CD4-positive, alpha-beta T cell treated with Interleukin-4 for 1 hour (primary cell): ENCODE measurements at places on chromosomes 5 and 9.

DNA sequence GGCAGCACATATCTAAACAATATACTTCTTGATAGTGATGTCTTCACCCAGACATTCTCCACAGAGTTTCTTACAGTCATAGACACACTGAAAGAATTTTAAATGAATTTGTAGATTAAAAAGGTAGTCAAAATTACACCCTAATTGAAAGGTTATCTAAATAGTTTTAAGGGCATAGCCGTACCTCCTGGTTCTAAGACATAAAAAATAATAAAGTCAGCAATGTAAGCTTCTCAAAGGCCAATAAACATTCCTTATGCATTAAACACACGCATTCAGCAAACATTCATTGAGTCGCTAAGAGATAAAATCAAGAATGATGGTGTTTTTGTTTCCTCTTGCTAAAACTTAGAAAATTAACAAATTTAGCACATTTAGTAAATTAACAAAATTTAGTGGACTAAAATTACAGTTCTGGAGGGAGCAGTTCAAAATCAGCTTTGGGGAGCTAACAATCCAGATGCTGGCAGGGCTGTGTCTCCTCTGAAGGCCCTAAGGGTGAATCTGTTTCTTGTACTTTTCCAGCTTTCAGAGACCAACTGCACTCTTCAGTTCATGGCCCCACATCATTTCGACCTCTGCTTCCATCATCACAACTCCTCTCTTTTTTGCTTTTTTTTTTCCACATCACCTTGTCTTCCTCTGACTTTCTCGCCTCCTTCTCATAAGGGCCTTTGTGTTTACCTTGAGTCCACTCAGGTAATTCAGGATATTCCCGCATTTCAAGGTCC, 516.5 kb downstream of the DNAH5 start:
- DNase-seq = no peak

DNA sequence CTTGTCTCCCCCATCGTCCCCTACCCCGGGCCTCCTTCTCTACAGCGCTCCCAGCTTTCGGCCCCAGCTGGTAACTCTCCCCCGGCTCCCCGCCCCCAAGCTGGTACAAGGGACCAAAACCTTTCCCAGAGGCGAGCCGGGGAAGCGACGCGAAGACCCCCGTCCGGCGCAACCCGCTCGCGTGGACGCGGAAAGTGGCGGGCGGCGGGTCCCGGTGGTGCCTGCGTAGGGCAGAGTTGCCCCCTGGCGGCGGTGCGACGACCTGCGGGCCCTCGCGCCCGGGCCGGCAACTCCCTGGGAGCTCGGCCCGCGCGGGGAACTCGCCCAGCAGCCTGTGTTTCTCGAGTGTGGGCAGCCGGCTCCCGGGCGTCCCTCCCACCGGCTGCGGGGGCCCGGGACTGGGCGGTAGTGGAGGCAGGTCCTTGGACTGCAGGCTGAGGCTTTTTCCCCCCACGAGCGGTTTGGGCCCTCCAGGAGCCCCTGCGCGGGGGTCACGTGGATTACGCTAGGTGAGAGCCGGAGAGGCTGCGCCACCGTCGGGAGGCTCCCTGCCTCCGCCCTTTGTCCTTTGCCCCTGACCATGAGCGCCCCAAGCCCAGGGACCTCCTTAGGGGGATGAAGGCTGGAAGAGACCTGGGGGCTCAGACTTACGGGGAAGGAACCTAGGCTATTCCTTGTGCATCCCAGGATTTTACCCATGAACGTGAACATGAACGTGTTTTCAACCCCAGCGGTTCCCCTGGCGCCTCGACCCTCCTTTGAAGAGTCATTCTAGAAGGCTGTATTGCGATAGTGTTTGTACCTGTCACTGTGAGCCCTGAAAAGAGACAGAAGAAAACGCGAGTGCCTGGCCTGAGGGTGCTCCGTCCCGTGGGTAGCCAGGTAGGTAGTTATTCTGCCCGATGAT, 2.9 kb upstream of the FOXD1 start:
- DNase-seq = peak; percentile 47

DNA sequence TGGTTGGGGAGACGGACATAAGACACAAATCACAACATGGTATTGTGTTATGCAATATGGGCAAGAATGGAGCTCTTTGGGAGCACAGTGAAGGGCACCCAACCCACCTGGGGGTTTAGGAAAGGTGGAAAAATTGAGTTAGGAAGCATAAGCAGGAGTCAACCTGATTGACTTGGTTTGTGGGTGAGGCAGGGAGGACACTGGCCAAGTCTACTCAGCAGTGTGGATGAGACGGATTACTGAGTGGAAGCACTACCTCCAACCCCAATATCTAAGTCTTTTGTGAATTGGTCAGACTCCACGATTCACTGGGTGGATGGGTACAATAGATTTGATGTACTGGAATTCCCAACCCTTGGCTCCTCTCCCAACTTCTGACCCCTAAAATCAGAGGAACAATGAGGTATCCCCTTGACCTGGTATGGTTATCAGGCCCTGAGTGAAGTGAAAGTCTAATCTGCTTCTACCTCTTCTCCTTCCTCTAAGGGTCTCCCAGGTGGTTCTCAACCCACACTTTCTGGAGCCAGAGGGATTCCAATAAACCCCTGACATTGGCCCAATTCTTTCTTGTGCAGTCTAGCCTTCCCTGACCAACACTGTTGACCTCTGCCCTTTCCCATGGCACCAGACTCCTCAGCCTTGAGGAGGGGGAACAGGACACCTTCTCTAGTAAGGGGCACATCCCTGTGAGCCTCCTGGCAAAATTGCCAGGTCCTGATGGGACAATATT, 5.2 kb downstream of the EGR1 start:
- no peak for DNase-seq

DNA sequence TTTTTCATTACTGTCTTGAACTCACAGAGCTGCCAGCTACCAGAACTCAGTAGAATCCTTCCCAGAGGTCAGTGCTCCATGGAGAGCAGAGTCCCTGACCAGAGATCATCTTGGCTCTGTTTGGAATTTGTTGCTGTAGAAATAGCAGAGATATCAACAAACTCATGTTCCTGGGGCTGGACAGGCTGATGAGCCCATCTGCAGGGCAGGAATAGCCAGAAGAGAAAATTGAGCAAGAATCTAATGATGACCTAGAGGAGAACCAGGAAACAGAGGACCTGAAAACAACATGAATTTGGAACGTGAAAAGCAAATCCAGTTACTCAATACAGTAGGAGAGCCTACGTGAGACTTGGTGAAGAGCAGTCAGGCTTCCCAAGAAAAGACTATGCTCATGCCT, 437.8 kb downstream of the PLK2 start:
- DNase-seq = no peak

DNA sequence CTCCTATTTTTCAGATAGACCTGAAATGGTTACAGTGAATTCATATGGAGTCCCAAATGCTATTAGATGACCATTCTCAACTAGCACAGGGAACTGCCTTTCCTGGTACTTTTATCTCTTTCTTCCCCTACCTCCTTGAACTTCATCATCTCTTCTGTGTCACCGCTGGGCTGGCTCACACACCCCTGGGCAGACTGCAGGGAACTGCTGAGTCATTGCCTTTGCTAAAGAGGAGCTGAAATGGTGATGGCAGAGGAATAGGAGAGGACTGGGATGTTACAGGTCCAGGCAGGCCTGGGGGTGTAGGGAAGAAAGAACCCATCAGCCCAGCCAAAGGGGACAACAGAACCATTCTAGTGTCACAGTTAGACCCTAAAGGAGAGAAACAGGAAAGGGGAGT, 322.3 kb downstream of the ASTN2 start:
- no peak for DNase-seq

DNA sequence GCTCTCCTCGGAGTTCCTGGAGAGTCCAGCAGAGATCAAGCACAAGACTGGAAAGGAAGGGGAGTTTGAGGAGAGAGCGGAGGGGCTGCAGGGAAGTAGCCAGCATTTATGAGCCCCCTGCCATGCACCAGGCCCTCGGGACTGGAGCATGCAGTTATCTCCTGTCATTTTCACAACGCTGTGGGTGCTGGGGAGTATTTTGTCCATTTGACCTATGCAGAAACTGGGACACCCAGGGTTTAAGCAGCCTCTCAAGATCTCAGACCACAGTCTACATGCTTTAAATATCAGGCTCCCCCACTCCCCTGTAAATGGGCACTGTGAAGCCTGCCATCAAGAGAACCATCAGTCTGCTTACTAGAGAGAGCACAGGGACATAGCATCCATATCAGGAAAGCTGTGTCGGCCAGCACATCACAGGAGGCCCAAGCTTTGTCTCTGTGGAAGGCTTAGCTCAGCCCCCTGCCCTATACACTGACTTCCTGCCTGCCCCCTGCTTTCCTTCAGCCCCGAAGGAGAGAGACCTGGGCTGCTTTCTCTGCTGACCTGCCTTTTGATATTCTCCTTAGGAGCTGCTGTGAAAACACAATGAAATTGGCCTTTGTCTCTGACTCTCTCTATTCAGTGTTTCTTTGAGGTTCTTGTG, 7.3 kb downstream of the FOXI1 start:
- no peak for DNase-seq

GRCh38 chr5:31614151-31615020, 24.5 kb upstream of the PDZD2 start:
- no peak for DNase-seq

DNA sequence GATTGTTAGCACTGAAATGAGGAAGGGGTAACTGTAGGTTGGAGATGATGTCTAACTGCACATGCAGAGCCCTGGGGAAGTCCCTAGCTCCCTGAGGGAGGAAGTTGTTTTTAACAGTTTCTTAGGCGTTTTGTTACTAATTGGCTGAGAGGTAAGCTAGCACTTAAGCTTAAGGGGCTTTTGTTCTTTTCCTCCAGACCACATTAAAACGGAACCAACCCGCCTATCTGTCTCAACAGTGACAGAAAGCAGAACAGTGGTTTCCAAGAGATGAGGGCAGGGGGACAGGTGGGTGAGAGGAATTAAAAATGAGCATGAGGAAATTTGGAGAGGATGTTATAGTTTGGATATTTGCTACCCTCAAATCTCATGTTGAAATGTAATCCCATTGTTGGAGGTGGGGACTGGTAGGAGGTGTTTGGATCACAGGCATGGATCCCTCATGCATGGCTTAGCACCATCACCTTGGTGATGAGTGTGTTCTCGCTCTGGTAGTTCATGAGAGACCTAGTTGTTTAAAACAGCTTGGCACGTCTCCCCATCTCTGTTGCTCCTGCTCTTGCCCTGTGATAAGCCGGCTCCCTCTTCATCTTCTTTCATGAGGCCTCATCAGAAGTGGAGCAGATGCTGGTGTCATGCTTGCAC, 38.9 kb downstream of the LYRM7 start:
- peak; percentile 83 for DNase-seq

DNA sequence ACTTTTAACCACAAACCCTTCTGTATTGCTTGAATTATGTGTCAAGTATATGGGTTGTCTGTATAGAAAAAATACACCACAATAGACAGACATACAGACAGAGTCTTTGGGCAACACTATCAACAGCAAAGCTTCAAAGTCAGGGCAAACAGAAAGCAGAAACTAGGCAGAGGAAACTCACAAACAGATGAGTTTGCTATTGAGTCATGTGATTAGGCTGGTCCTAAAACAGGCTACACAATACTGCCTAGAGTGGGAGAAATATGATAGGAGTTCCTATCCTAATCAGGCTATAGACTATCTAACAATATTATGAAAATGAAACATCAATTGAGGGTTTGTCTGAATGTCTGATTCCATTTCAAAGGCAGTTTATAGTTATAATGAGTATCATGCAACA, 156.4 kb downstream of the EDIL3 start:
- no peak for DNase-seq

GRCh38 chr9:112570671-112571167, 84.1 kb downstream of the KIAA1958 start:
- no peak for DNase-seq

DNA sequence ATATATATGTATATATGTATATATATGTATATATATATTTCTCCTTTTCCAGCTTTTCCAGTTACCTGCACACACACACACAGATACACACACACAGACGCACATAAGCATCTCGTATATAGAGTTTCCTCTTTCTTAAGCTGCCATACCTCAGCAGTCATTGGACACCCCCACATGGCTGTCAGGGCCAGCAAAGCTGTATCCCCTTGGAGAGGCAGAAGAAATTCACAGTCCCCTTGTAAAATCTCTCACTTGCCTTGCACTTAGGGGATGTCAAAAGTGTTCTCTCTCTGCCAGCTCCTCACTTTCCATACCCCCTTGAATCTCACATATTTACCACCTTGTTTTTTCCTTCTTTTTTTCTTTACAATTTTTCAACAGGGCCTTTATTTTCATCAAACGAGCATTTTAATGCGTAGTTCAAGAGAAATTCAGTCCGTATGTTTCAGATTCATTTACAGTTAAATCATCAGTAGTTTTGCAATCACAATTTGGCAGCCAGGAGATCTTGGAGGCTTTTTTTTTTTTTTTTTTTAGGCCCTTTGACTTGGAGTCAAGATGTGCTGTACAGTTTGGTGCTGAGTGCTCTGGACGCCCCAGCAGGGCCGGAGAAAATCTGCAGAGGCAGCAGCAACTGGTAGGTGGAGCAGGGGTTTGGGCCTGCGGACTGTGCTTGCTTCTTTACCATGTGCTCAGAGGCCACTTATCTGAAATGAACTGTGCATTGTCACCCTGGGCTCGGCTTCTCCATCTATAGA, 244.9 kb upstream of the KLF4 start:
- no peak for DNase-seq

DNA sequence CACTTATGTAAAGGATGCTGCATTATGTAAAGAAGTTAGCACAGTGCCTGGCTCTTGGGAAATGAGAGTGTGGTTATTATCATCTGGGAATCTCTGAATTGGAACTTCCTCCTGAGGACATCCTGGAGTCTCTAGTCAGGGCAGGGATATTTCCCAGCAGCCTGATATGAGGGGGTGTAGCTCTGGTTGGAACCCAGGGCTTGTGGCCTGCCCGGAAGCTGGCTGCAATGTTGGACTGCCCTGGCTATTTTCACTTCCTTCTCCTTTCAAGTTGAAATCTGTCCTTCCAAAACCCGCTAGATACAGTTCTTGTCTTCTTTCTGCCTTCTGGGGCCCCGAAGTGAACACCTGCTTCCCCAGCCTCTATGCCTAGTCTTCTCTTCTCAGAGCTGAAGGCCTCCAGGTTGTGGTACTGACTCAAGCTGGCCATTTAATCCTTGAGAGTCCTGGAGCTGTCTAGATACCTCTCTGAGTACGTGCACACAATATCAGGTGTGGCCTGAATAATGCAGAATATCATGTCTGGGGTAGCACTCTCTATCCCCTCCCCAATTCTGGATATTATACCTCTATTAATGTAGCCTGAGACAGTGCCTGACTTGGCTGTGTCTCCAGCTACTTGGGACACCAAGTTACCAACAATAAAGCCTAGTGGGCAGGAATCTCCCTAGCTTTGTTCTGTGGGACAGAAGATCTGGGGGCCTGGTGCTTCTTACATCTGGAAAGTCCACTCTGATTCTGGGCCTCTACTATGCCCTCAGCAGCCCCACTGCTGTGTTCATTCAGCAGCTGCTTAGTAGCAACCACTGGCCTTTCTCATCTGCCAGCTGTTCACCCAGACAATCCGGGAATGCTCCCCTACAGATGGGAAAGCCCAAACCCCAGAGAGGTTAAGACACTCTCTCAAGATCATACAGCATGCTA, 45.0 kb downstream of the SLC6A7 start:
- DNase-seq = no peak

GRCh38 chr5:102421647-102422046, 77.2 kb downstream of the SLCO6A1 start:
- DNase-seq = no peak
